ENCODE measurements at places on chromosomes 2 and 18. TPM values are rescaled to one million over a fixed set of nuclear protein-coding genes. Genes with fewer than 3 reads are reported as not detected.
A peak's percentile ranks its signal among the peaks of the same experiment; 100 is the strongest.

The REG3G gene
- total RNA-seq: not detected

The KIAA2012 gene
- total RNA-seq: 0.24 TPM

The TMEM163 gene
- total RNA-seq: not detected

The ASB18 gene
- total RNA-seq: not detected

The ZNF512 gene
- total RNA-seq: 72.8 TPM

The CGREF1 gene
- 1.5 TPM for total RNA-seq

The EHD3 gene
- 13.2 TPM for total RNA-seq

The GPBAR1 gene
- 0.55 TPM for total RNA-seq

GRCh38 chr2:161206471-161207032, 46.3 kb downstream of the TANK start:
- H3K27me3 ChIP-seq: no peaks in the 10 kb centered on the region
- H3K4me3 ChIP-seq: no peak overlapping the region
- no peak for DNase-seq
- H3K36me3 ChIP-seq: peaks cover 9% of the 10 kb centered on the region

- no peaks in the 10 kb centered on the region for H3K27me3 ChIP-seq
- H3K36me3 ChIP-seq: peaks cover 5% of the 10 kb centered on the region
- H3K4me1 ChIP-seq: peaks cover 32% of the 10 kb centered on the region
- no peak for DNase-seq
These were observed 39.5 kb upstream of the GMCL1 start for GRCh38 chr2:69789772-69790600.

DNA sequence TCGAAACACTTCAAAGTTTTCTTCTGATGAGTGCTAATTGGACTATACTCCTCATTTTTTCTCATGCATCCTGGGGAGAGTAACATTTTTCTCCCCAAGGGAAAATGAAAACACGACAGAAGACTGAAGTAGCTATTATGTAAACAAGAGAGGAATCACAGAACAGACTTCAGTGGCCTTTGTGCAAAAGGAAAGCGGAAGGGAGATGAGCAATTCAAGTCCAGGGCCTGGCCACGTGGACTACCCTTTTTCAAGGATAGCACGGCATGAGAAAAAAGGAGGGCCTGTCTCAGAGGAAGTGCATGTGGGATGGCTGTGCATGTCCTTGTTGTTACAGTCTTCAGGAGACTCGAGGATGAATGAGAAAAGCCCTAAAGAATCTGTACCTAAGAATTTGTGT, 43.8 kb upstream of the KCNE4 start:
- no peak overlapping the region for H3K4me3 ChIP-seq
- no peak for DNase-seq
- peaks cover under 1% of the 10 kb centered on the region for H3K27me3 ChIP-seq
- H3K36me3 ChIP-seq: peaks cover under 1% of the 10 kb centered on the region
- H3K4me1 ChIP-seq: no peaks in the 10 kb centered on the region

DNA sequence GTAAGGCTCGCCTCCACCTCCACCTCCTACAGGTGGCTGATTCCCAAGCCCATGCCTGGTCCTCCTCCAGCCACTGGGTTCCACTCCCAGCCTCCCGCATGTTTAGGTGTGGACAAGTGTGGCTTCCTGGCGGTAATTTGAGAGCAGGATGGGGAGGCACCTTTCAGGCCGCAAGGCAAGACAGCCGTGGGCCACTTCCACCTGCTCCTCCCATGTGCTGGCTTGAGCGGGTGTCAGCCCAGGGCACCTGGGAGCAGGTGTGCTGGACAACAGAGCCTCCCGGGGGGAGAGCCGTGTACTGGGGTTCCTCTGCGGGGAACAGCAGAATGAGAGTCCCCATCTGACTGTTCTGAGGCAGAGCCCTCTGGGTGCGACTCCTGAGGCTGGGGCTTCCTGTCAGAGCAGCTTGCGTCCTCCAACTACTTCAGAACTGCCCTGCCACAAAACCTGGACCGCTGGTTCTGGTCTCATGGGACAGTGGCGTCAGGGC, 83.9 kb downstream of the TPO start:
- H3K4me1 ChIP-seq: no peaks in the 10 kb centered on the region
- no peak for DNase-seq
- H3K36me3 ChIP-seq: no peaks in the 10 kb centered on the region
- no peak overlapping the region for H3K4me3 ChIP-seq
- peaks cover 29% of the 10 kb centered on the region for H3K27me3 ChIP-seq

DNA sequence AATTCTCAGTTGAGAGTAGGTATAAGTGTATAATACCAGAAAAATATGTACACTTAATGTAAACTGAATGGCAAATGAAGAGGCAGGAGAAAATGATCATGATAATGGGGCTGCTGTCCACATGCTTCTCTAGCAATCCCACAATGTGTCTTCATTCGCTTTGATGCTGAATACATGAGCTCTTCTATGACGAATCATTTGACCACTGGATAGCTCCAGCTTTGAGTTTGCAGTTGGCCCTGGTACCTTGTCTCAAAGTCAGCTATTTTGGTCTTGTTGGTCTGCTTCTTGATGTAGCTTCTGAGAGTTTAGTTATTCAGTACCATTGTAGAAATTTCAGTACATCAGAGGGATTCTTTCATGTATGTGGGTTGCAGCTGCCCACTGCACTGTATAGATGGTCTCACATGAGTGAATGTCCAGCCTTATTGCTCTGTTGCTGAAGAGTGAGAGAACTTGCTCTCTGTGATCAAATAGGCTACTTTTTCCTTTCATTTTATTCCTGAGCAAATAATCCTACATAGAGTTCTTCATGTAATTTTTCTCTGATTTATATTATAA, 105.1 kb downstream of the TTC27 start:
- H3K4me1 ChIP-seq: peaks cover 19% of the 10 kb centered on the region
- H3K4me3 ChIP-seq: no peak overlapping the region
- H3K27ac ChIP-seq: no peak overlapping the region
- peaks cover 10% of the 10 kb centered on the region for H3K36me3 ChIP-seq

- H3K4me1 ChIP-seq: peaks cover 5% of the 10 kb centered on the region
- no peak for DNase-seq
- no peak overlapping the region for H3K27ac ChIP-seq
- no peak overlapping the region for H3K4me3 ChIP-seq
- no peaks in the 10 kb centered on the region for H3K27me3 ChIP-seq
These were observed 28.0 kb downstream of the RNF144A start for GRCh38 chr2:6945087-6945813.

GRCh38 chr18:46756559-46757201, at the start of gene ST8SIA5:
ST8SIA5 (minus strand) TSS chr18:46757053; CDS start chr18:46756508, 545 bp downstream.
- H3K4me3 ChIP-seq: peak within 1 kb of the TSS; percentile 68
- no peak within 1 kb of the TSS for H3K27ac ChIP-seq
- DNase-seq: no peak
- no peaks in the 10 kb centered on the region for H3K36me3 ChIP-seq
- peaks cover 11% of the 10 kb centered on the region for H3K4me1 ChIP-seq

DNA sequence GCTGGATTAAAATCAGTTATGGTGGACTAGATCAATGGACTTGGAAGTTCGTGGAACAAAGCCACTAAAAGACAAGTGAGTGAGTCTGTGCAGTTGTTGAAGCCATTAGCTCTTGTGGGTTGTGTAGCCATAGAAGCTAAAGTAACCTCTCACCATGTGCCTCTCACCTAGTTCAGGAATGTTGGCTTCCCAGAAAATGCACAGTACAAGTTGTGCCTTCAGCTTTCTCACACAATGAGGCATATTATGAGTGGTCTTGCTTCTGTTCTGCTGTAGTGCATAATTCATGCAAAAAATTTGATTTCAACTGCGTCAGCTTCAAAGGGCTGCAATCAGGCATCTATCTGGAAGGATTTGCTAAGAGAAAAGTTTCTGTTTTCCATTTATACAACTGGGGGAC, 26.2 kb downstream of the CERS6 start:
- H3K27ac ChIP-seq: peak overlapping the region; percentile 80
- H3K4me3 ChIP-seq: no peak overlapping the region
- H3K4me1 ChIP-seq: peaks cover 59% of the 10 kb centered on the region
- DNase-seq: no peak

DNA sequence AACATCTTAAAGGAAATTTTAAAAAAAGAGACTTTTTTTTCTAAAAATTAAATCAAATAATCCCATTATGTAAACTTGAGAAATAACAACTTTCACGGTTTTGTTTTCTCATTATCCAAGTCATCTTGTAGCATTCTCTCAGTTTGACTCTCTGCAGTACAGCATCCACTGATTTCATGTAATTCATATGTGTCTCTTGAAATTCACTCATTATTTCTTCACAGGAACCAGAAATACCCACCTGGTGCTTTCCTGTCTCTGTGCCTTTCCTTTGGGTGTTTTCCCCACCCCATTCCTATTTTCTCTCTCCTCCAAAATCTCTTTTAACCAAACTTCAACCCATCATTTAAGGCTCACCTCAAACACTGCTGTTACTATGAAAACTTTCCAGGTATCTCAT, 116.1 kb upstream of the STK17B start:
- DNase-seq: no peak
- H3K4me3 ChIP-seq: no peak overlapping the region
- peaks cover 43% of the 10 kb centered on the region for H3K4me1 ChIP-seq
- H3K36me3 ChIP-seq: peaks cover 12% of the 10 kb centered on the region

DNA sequence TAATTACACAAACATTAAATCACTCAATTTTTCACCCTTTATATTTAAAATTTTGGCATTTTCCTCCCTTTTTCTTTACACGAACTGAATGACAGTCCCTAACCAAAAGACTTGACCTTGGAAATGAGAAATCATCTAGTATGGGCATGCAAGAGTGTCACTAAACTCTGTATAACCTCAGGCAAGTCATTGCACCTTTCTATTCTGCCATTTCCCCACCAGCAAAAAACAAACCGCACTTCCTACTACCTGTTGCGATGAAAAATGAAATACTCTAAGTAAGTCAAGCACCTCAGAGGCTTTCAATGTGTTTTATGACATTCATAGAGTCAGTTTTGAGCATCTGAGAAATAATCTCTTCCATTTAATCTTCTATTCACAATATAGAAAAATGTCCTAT, 44.1 kb downstream of the ANKRD44 start:
- H3K4me1 ChIP-seq: peaks cover 31% of the 10 kb centered on the region
- no peak overlapping the region for H3K4me3 ChIP-seq
- DNase-seq: no peak
- H3K27ac ChIP-seq: no peak overlapping the region

- no peaks in the 10 kb centered on the region for H3K4me1 ChIP-seq
- H3K27ac ChIP-seq: no peak overlapping the region
- DNase-seq: no peak
- H3K36me3 ChIP-seq: peaks cover 3% of the 10 kb centered on the region
- H3K27me3 ChIP-seq: no peaks in the 10 kb centered on the region
These were observed 13.2 kb downstream of the ZNF804A start for GRCh38 chr2:184611361-184612085.

DNA sequence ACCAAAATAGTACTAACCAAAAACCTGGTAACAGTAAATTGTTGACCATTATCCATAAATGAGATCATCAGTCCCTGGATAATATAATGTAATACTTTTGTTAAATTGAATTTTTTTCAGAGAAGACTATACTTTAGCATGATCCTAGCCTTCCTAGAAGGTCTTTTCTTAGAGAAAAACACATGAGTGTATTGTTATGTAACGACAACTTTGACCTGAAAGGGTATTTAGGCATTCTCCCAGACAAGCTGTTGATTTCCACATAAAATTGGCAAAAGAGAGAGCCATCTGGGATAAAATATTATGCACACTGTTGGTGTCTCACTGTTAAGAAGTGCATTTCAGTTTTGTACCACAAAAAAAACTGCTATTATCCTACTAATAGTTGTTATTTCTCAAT, 120.0 kb upstream of the MAPRE2 start:
- no peaks in the 10 kb centered on the region for H3K27me3 ChIP-seq
- no peak overlapping the region for H3K4me3 ChIP-seq
- H3K27ac ChIP-seq: no peak overlapping the region
- DNase-seq: no peak

DNA sequence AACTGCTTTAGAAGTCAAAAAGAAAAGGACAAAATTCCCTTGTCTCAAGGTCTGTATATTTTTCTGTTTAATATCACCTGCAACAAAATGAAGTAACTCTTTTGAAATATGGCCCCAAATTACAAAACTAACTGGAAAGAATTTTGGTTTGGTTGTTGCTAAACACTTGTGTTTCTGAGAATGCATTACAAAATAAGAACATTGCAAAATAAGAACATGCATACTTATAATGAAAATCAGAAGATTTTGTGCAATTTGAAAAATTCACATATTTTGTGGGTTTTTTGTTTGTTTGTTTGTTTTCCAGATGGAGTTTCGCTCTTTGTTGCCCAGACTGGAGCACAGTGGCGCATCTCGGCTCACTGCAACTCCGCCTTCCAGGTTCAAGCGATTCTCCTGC, 21.8 kb downstream of the NDUFB3 start:
- peaks cover 7% of the 10 kb centered on the region for H3K36me3 ChIP-seq
- no peak overlapping the region for H3K27ac ChIP-seq
- H3K27me3 ChIP-seq: no peaks in the 10 kb centered on the region
- no peaks in the 10 kb centered on the region for H3K4me1 ChIP-seq

DNA sequence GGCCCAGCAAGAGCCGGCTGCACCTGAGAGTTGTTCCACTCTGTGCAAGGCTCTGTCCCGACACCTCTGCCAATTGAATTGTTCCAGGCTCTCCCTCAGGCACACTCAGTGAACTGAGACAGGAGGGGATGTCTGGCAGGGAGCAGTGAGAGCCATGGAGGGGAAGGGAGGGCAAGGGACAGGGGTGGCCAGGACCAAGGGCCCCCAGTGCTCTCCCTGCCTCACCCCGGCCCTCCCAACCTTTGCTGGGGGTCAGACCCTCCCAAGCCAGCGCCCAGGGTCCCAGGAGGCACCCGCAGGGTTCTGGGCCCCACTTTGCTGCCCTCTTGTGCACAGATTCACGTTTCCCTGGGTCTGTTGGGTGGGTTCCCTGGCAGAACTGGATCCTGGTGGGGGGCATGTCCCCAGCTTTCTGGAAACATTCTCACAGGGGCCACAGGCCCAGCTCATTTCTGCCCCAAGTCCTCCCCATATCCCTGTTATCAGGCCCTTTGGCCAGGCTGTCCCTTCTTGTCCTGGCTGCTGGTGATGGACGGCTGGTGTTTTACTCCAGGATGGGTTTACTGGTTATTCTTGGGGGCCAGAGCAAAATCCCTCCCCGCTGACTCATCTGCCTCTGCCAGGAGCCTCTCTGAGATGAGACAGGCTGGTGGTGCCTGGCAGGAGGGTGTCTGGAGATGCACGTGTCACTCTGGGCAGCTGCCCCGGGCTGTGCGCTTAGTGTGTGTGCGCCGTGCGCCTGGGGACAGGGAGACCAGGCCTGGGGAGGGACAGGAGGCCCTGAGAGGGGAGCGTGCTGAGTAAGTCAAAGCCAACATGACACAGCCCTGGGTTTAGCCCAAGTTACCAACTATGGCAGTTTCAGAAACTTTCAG, 136.5 kb upstream of the CTDP1 start:
- DNase-seq: no peak
- no peaks in the 10 kb centered on the region for H3K36me3 ChIP-seq
- no peak overlapping the region for H3K27ac ChIP-seq
- H3K4me1 ChIP-seq: no peaks in the 10 kb centered on the region
- H3K4me3 ChIP-seq: no peak overlapping the region

GRCh38 chr2:20962939-20963557, 80.8 kb downstream of the APOB start:
- peaks cover 73% of the 10 kb centered on the region for H3K27me3 ChIP-seq
- no peak overlapping the region for H3K4me3 ChIP-seq
- H3K36me3 ChIP-seq: no peaks in the 10 kb centered on the region

DNA sequence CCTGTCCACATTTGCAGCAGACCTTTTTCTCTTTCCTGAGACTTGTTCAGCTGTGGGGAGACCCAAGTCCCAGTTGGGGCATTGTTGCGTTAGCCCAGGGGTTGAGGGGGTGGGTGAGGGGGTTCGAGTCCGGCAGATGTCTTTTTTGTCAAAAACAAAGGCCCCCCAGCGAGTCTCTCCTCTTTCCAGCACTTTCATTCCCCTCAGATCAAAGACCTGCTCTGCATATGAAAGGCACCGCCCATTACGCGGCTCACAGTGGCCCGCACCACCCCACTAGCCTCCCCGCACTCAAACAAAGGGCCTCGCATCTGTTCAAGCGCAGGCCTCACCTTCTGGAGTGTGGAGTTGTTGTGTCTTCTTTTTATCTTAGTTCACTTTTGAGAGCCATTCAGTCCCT, 25.2 kb downstream of the TRABD2A start:
- H3K27ac ChIP-seq: no peak overlapping the region
- H3K36me3 ChIP-seq: no peaks in the 10 kb centered on the region
- peaks cover 61% of the 10 kb centered on the region for H3K27me3 ChIP-seq
- no peak overlapping the region for H3K4me3 ChIP-seq
